ENCODE measurements at places on chromosomes 3 and 15. TPM values are rescaled to one million over a fixed set of nuclear protein-coding genes. Genes with fewer than 3 reads are reported as not detected.

RASL12 gene
- polyA plus RNA-seq, result not detected

CXCR6 gene
- polyA plus RNA-seq, result not detected

CCDC80 gene
- not detected for polyA plus RNA-seq

FETUB gene
- polyA plus RNA-seq, result not detected

SLC22A13 gene
- not detected for polyA plus RNA-seq

DNA sequence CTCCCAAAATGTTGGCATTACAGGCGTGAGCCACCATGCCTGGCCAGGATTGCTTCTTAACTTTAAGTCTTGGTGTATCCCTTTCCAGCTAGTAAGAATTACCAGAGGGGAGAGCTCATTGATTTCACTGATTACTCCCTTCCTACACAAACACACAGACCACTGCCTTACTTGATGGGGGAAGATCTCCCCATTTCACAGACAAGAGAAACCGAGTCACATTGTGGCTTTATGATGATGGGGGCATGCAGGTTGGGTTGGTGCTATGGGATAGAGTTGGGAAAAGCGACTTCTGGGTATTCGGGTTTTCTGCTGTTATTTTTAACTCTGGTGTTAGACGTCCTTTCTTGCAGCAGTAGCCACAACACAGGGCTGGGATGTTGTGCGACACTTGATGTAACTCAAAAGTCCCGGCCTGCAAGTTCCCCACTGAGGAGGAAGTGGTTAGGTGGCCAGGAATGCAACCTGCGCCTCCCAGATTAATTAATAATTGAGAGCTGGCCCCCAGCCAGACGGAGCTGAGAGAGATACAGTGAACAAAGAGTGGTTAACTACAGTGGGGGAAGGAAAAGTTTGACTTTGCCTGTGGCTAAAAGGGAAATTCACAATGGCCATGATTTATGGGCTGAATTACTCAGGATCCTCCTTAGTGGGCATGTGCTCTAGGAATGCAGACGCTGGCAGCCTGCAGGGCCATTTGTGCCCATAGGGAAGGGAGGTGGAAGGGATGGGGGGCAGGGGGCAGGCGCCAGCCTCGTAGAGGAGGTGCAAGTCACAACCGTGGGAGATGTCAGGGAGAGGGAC is 63.6 kb downstream of the SMAD6 start:
- no peak overlapping the region for H3K27ac ChIP-seq
- H3K4me1 ChIP-seq, result peaks cover 15% of the 10 kb centered on the region
- no peaks in the 10 kb centered on the region for H3K27me3 ChIP-seq
- no peak overlapping the region for H3K4me3 ChIP-seq
- peak; percentile 46 for DNase-seq

DNA sequence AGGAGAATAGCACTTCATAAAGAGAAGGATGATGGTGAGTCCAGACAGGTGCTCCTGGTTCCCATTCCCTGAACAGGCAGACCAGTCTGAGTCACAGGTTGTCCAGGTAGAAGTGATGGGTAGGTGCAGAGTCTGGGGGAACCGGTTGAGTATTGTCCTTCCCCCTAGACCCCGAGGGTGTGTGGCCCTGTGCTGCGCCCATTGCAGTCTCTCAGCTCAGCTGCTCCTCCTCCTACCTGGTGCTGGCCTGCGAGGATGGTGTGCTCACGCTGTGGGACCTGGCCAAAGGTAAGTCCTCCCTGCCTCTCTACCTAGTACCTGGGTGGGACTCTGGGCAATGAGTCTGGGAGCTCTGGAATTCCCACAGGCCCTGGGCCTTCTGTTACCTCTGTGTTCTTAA is 19.8 kb downstream of the MESP1 start:
- no peak overlapping the region for H3K4me3 ChIP-seq
- H3K4me1 ChIP-seq, result no peaks in the 10 kb centered on the region
- H3K27me3 ChIP-seq, result no peaks in the 10 kb centered on the region
- no peaks in the 10 kb centered on the region for H3K36me3 ChIP-seq
- no peak overlapping the region for H3K27ac ChIP-seq

DNA sequence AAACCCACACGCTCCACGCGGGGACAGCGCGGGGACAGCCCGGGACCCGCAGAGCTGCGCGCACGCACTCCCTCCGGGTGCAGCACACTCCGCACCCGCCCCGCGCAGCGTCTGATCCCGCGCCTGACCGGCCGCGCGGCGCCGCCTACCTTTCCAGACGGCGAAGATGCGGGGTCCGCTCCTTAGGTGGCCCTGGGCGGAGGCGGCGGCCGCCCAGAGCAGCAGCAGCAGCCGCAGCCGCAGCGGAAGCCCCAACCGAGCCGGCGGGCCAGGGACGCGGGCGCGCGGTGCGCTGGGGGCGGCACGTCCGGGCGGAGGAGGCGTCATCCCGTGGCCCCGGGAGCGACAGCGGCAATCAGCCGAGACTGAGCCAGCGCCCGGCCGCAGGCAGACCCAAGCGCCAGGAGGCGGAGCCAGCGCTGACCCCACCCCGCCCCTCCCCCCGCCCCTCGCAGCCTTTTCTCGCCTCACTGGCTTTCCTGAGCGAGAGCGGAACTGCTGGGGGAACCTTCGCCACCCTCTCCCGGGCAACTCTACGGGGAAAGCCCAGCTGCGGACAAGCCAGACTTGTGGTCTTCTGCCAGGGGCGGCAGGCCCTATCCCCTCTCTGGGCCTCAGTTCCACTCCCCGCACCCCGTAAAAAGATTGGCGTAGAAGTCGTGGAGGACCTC is at the start of gene SEMA7A:
SEMA7A (minus strand) TSS at position 367 of the 671 bp plus-strand sequence; CDS start at position 327, 40 bp downstream.
- peak within 1 kb of the TSS; percentile 80 for H3K4me3 ChIP-seq

DNA sequence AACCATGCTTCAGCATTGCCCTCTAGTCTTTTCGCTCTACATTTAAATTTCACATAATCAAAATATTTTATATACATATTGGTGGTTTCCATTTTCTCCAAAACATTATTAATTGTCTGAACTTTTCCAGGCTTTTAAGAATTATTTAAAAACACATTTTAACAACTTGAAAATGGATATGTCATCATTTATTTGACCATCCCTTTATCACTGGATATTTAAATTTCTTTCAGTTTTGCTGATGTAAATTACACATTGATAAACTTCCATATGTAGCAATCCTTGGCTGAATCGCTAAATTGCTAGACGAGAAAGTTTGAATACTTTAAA is 146.0 kb downstream of the ATP10A start:
- H3K27ac ChIP-seq, result no peak overlapping the region
- DNase-seq, result no peak
- no peaks in the 10 kb centered on the region for H3K4me1 ChIP-seq
- H3K36me3 ChIP-seq, result no peaks in the 10 kb centered on the region
- no peaks in the 10 kb centered on the region for H3K27me3 ChIP-seq

DNA sequence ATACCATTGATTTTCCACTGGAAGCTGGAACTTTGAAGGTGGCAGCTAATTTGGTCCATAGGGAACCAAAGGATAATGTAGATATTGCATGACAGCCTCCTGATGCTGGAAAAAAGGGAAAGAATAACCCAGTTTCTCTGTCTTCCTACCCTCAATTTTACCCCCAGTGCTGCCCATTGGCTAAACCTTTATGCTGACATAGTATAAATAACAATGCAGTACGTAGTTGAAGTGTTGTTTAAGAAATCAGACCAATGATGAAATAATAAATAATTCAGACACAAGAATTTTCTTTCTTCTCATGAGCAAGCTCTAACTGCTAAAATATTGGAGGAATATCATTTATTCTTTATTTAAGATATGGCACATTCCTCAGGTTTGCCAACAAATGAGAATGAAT is 843.4 kb downstream of the EPHA3 start:
- no peak overlapping the region for H3K4me3 ChIP-seq
- no peak for DNase-seq
- H3K27me3 ChIP-seq, result no peaks in the 10 kb centered on the region
- no peaks in the 10 kb centered on the region for H3K4me1 ChIP-seq

GRCh38 chr3:85785766-85786165 is 827.0 kb downstream of the CADM2 start:
- no peak overlapping the region for H3K4me3 ChIP-seq
- H3K27ac ChIP-seq, result no peak overlapping the region
- DNase-seq, result no peak
- no peaks in the 10 kb centered on the region for H3K36me3 ChIP-seq
